SHP77 treated with DMSO at 0.1 percent for 48 hours (cell line): ENCODE measurements at places on chromosomes 11 and 22.

DNA sequence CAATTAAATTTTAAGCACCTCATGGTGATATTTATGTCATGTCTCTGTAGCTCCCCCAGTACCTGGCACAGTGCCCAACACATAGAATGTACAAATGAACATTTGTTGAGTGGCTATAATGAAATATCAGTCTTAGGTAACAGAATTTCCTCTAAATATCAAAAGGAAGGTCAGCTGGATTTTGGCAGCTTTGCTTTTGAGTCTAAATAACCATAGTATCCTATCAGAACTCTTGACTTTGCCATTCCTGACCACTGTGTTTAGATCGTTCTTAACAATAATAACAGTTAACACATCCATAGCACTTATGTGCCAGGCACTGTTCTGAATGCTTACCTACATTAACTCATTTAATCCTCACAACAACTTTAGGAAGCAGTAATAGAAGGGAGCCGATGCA, 26.6 kb downstream of the TMEM123 start:
- DNase-seq: no peak

DNA sequence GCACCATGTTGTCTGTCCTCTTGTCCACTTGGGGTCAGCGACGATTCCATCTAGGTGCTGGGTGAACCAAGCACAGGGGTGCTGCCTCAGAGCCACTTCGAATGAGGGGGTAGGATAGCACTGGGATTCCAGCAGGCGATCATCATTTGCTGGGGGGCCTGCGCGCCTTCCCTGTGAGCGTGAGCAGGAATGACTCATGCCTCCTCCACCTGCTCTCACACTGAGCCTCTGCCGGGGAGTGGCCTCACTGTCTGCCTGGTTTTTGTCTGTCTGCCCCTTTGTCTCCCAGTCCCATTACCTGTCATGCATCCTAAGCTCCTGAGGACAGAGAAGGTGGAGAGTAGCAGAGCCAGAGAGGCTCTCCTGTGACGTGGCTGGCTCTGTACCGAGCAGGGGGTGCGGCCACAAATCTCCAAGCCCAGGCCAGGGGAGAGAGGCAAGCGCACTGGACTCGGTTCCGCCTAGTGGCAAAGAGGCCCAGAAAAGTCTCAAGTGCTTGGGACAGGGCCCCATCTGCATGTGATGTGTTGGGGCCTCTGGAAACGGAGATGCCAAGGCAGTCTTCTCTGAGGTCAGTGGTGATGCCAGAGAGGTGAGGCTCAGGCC, 30.8 kb downstream of the RSPH14 start:
- peak; percentile 81 for DNase-seq

- no peak for DNase-seq
Observed at GRCh38 chr11:27837895-27838563, 137.8 kb upstream of the BDNF start.

DNA sequence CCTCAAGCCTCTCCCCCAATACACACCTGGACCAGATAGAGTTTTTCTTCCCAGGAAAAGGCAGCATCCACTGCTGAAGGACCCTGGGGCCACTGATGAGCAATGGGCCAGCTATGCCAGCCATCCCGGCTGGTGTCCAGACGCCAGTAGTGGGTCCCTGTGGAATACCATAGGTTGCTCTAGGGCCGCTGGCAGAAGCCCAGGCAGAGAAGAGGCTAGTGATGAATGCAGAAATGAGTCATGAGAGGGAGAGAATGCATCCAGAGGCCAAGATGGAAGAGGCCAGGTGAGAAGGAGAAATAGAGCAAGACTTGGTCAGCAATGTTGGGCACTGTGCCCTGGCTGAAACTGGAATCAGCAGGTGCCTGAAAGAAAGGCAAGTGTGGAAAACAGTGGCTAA, 8.9 kb downstream of the HPX start:
- DNase-seq: no peak

- no peak for DNase-seq
Observed at GRCh38 chr11:116190861-116191260, 581.9 kb downstream of the BUD13 start.
